ENCODE measurements at places on chromosomes 12 and 14.

DNA sequence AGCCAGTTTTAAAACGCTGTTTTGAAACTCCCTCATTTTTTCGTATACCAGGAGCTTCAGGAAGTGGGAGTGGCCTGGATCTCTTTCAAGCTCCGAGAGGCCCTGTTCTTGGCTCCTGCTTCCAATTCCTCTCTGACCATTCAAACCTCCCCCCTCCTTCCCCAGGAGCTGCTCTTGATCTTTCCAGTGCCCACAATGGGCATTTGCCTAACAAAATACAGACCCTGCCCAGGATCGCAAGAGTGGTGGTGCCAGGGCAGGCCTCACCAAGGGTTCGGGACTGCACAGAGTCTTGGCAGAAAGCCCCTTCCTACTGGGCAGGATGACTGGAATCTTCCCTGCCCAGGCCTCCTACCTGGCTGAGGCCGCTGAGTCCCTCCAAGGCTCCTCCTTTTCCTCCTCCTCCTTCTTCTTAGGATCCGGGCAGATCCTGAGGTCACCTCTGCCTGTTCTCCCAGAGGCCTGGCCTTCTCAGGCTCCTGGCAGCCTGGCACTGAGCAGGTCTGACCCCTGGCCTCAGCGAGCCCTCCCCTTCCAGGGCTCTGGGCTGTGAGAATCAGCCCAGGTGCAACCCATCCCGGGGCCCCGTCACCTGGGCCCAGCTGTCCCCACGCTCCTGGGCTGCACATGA is 46.9 kb upstream of the NOS1 start:
- DNase-seq, result no peak

- no peak for DNase-seq
These were observed 33.8 kb upstream of the PWP1 start for GRCh38 chr12:107651571-107652449.

- no peak for DNase-seq
These were observed 93.2 kb downstream of the PLCZ1 start for GRCh38 chr12:18644564-18644963.

- DNase-seq, result no peak
These were observed 13.2 kb downstream of the FOXN4 start for GRCh38 chr12:109295764-109296425.

DNA sequence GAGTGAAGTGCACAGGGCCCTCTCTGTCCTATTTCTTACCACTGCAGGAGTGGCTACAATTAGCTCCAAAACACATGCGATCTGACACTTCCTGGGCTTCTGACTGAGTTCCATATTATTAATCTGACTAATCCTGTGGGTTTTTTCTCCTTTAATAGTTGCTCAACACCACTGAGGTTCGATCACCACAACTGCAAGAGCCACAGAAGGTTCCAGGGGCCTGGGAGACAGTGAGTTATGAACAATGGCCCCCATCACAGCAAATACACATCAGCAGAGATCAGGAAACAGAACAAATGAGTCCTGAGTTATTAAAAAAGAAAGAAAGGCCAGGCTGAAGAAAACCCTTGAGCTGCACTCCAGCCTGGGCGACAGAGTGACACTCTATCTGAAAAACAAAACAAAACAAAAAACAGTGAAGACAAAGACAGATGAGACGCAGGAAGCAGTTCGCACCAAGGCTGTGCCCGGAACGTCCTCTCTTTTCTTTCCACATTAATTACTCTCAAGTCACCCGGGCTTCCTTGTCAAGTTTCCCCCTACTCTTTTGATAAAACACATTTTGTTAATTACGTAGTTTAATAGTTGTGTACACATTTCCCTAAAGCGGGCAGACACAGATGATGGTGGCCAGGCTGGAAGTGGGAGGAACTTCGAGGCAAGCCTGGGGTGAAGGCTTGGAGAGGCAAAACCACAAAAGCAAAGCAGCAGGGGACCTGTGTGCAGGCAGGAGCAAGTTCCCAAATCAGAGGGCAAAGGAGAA is 42.7 kb downstream of the CDC42BPB start:
- DNase-seq, result no peak

DNA sequence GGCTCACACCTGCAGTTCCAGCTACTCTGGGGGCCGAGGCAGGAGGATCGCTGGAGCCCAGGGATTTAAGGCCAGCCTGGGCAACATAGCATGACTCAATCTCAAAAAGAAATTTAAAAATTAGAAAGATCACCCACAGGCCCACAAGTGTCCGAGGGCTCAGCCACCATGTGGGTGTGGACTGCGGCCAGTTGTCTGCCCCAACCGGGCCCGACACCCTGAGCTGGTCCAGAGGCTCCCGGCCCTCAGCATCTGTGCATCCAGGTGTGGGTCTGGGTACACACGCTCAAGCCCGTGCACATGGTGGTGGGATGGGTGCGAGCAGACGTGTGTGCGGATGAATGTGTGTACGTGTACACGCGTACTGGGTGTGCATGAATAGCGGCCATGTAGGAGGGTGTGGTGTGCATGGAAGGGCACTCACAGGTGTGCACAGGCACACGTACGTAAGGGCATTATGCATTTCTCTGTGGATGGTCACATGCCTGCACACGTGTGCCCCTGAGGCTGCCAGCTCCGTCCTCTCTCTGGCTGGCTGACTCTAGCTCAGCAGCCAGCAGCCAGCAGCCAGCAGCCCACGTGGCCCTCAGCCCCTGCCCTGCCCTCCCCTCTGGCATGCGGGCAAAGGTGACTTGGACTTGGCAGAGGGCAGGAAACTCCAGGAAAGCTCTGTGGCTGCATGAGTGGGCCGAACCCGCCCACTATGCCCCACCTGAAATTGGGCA is 23.3 kb upstream of the NUDT14 start:
- no peak for DNase-seq
